A549 (cell line): ENCODE measurements at places on chromosomes 2 and 18.
A peak's percentile ranks its signal among the peaks of the same experiment; 100 is the strongest.

DNA sequence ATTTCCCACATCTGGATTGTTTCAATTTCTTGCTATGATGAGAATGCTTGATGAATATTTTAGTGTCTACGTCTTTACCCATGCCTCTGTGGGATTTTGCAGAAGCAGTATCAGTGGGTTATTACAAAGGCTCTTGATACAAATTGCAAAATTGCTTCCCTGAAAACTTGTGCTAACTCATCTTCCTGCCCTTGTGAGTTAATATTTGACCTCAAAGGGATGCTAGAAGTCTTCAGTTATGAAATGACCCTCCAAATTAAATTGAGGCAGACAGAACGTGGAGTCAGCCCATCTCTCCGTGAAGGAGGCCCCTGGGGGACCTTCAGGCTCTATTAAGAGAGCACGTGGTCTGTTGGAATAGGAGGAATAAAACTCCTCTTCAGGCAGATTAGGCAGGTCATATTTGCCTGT lies 239.2 kb upstream of the HS6ST1 start:
- DNase-seq = no peak

- no peak for DNase-seq
These were observed 233.8 kb upstream of the SPRED2 start for GRCh38 chr2:65666156-65666725.

DNA sequence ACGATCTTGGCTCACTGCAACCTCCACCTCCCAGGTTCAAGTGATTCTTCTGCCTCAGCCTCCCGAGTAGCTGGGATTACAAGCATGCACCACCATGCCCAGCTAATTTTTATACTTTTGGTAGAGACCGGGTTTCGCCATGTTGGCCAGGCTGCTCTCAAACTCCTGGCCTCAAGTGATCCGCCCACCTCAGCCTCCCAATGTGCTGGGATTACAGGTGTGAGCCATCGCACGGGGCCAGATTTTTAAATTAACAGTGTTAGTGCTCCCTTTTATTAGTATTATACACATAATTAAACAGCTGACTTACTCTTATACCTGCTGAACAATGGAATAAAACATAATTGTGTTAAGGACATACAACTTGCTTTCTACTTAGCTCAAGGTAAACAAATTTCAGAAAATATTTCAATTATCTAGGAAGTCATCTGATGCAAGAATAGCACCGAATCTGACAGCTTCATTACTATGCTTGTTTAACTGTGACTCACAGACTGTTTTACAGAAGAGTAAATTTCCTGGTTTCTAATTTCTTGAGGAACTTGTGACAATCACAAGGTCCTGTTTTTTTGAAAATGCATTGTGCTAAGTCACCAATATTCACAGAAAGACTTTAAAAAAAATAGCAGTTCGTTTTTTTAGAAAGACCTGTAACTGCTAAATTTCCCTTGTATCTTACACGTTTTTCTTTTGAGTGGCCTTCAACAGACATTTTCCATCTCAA lies 51.2 kb downstream of the SPIRE1 start:
- no peak for DNase-seq

DNA sequence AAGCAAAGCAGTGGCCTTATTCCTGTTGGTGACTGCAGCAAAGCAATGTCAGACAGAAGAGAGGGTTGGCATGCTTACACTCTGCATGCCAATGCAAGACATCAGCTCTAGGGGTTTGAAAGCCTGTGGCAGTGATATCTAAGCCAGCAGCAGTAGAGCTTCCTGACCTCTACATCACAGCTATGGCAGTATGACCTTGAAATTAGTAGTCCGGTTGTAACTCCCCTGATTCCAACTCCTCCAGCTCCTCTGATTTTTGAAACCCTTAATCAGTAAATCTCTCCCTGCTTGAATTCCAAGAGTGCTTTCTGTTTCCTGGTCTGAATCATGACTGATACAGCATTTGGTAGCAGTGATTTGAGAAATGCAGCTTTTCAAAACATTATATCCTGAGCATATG lies 60.0 kb upstream of the LRP1B start:
- no peak for DNase-seq

DNA sequence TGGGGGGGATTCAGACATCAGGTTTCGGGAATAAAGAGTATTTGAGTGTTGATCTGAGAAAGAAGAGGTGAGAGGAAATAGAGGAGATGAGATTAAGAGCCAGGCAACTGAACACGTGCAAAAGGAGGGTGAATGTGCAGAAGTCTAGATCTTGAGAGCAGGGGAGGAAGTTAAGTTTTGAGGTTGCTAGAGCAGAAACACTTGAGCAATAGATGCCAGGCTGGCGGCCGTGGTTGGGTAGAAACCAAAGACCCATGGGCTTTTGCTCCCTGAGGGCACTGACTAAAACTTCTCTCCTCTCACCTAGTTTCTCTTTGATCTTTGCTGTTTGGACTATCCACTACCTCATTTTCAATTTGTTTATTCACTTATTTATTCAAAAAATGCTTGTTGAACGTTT lies 116.0 kb downstream of the CDC42EP3 start:
- DNase-seq = no peak

DNA sequence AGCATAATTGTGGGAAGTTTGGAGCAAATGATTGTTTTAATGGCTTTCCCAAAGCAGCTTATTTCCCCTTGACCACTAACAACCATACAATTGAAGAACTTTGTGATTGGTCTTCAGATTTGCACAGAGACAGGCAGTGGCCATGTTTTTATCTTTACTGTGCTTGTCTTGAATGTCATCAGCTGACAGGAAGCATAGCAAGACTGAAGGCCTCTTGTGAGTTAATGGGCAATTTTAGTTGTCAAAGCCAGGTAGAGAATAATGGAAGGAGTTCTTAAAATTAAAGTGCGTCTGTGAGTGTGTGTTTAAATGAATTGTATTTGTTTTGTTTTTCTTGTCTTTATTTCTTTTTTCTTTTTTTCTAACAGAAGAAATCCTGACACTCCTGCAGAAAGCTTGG lies 809.9 kb downstream of the TSN start:
- no peak for DNase-seq

GRCh38 chr2:238286095-238286494 lies 2.3 kb downstream of the PER2 start:
- no peak for DNase-seq

DNA sequence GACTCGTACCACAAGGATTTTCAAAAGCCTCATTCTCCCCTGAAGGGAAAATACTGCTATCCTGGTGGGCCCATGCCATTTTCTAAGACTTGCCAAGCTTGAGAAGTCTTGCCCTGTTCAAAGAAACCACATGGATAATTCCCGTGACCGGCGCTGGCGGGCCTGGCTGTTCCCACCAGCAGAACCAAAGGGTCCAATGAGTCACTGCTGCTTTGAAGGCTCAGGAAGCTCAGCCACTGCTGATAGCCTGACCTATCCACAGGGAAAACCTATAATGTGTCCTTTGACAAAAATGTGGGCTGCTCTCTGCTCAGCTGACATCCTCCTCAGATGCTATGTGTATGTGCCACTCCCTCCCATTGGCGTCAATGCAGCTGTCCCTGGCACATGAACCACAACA lies 137.9 kb upstream of the RAB12 start:
- DNase-seq = no peak

- DNase-seq = peak; percentile 62
These were observed 142.4 kb downstream of the NEDD4L start for GRCh38 chr18:58186258-58186948.

GRCh38 chr2:198702796-198703195 lies 754.9 kb downstream of the SATB2 start:
- no peak for DNase-seq

DNA sequence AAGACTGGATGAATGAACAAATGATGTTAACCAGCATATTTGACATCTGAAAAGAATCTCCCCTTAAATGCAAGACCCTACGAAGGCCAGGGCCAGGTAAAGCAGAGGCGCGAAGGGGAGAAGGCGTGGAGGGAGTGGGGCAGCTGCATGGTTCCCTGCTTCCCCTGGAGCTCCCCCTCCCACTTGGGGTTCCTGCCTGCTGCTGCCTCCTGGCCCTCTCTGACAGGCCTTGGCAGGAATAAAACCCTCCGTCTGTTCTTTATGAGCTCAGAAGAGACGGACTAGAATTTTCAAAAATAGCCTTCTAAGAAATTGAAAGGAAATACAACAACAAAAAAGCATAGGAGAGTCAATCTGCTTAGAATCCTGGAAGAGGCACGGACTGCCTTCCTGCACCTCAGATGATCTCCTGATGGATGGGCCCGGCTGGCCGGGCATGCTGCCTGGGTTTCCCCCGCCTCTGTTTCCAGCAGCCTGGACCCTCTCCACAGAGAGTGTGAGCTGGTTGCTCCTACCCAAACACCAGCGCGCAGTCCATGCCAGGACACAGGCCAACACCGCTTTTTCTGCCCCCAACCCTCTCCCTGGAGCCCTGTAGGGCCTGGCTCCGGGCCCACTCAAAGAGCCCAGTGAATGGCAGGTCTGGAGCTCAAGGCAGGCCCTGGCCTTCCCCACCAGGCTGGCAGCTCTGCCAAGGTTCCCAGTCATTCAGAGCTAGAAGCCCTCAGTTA lies 23.9 kb downstream of the CFAP65 start:
- DNase-seq = no peak

- DNase-seq = no peak
These were observed 164.8 kb downstream of the MYO5B start for GRCh38 chr18:50030146-50030545.
